Posterior vena cava (tissue), 2 donors: ENCODE measurements at places on chromosomes 13 and 19.

- no peak for DNase-seq
These were observed 43.5 kb downstream of the FREM2 start for GRCh38 chr13:38730332-38730731.

DNA sequence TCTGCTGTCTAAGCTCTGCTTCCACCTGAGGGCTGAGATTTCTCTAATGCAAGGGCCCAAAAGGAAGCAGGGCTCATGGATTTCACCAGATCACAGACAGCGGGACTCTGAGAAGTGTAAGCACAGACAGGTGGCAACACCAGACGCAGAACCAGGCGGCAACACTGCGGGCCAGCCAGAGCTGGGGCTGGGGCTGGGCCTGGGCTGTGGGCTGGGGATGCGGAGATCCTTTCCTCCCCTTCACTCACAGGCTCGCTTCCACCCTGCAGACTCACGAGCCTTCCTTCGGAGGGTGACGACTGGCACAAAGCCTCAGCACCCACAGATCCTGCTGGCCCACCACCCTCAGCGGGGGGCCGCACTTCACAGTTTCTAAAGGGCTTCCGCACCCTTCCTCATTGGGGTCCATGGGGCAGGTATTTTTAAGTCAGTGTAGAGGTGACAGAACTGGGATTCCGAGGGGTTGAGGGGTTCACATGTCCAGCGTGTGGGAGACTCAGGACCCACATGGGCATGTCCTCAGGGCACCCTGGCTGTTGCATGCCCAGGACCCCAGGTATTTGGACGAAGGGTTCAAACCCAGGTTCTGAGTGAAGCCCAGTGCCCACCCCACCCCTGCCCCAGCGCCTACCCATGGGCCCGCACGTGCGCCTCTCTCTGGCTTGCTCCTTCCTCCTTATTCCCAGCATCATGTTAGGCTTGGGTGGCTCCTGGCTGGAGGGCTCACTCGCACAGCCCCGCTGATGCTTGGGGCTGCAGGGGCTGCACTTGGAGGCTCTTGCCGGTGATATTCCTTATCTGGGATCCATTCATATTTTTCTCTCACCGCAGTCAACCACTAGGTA, 137.3 kb upstream of the GPR12 start:
- DNase-seq = no peak

GRCh38 chr19:16327911-16328823, 3.5 kb downstream of the KLF2 start:
- DNase-seq = peak; percentile 94

- no peak for DNase-seq
These were observed 24.1 kb upstream of the PSG7 start for GRCh38 chr19:42961119-42961518.

DNA sequence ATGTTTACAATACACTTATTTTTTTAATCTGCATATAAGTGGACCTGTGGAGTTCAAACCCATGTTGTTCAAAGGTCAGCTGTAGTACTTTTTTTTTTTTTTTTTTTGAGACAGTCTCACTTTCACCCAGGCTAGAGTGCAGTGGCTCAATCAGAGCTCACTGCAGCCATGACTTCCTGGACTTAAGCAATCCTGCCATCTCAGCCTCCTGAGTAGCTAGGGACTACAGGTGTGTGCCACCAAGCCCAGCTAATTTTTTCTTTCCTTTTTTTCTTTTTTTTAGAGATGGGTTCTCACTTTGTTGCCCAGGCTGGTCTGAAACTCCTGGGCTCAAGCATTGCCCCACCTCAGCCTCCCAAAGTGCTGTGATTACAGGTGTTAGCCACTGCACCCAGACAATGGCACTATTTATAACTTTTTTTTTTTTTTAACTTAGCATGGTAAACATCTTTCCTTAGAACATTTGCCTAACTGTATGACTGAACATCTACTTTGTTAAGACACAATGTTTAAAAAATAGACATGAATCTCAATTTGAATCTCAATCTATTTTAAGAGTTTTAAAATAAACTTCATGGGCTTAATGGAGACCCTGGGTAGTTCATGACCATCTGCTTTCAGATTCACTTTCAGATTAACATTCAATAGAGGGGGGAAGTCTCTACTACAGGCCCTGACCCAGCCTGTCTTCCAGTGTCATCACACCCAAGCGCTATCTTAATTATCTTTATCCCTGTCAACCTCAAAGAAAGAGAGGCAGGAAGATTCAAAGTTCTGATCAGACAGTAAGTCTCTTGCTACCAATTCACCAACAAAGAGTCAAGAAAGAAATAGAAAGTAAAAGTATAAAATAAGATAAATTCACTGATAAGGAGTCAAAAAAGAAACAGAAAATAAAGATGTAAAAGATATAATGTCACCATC, 97.7 kb upstream of the DOCK9 start:
- no peak for DNase-seq

GRCh38 chr19:38496603-38497487, 63.4 kb downstream of the RYR1 start:
- DNase-seq = no peak

DNA sequence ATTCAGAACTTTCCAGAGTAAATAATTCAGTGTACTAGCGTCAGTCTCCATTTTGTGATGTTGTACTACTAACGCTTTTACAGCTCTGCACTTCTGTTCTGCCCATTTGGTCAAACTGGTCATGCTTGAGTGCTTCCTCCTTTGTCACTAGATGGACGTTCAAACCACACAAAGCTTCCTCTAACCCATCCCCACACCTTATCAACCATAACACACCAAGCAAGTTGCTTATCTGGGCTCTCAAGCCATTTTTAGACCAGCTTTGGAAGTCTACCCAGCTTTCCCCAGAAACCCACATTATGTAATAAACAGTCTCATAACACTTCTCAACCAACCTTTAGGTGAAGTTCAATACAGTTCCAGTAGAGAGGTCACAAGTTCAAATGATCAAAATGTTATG, 2.3 kb upstream of the ZNF347 start:
- DNase-seq = no peak

GRCh38 chr13:27482983-27483382, 32.6 kb upstream of the MTIF3 start:
- no peak for DNase-seq

DNA sequence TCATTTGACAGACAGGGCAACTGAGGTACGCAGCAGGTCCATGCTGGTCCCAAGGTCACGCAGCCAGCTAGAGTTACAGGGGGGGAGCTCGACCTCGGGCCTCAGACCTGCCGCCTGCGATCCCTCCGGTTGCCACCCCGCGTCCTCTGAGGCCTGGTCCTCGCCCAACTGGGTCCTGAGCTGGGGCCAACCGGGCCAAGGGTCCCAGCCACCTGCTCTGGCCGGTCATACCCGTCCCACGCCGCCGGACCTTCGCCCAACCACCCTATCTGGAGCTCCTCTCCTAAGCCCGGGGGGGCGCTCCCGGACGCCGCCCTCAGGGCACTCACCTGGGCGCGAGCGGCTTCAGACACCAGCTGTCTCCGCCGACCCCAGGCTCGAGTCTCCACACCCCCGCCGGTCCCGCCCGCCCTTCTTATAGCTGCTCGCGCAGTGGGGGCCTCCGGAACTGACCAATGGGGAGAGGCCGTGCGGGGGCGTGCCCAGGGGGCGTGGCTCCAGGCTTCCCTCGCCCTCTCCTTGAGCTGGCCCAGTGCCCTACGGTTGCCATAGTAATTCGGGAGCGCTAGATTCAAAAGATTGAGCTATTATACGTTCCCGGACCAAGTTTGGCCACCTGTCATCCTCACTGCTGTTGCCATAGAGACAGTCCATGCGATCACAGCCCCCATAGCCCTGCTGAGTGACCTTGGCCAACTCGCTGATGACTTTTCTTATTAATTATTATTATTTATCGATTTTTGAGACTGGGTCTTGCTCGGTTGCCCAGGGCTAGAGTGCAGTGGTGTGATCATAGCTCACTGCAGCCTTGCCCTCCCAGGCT, at the start of gene PLIN5:
Gene PLIN5, minus strand, starts transcription at position 389 of the 823 bp plus-strand sequence. CDS start 1,150 bp downstream, outside the sequence.
- no peak for DNase-seq

GRCh38 chr19:1343041-1343440, 40.7 kb upstream of the NDUFS7 start:
- DNase-seq = no peak

- no peak for DNase-seq
These were observed 4.2 kb downstream of the LYL1 start for GRCh38 chr19:13098277-13099072.

GRCh38 chr19:41261474-41262190, 2.5 kb upstream of the HNRNPUL1 start:
- no peak for DNase-seq

DNA sequence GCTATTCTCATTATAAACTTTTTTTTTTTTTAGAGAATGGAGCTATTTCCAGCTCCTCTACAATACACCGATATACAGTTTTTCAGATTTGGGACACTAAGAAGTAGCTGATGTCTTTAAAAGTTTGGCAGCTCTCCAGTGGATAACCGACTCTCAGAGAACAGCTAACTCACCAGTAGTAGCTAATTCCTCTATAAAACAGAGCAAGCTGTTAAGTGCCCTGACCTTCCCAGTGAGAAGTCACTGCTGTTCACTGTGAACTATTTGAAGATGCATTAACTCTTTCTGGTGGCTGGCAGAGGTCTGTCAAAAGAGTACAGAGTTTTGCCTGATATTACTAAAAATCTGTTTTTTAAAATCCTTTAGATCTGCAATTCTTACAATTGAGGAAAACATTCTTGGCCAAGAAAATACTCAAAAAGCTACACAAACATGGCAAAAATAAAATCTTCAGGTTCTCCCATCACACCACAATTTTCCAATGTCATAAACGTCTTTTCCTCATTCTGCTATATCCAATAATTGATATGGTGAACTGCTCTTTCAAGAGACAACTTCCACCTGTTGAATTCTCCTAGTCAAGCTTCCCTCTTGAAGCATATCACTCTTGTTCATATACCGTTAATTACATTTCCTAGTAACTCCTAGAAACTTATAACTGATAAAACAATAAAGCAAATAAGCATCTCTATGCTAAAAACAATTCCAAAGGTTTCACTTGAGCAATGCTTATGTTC, 44.2 kb downstream of the TBC1D4 start:
- DNase-seq = no peak

- DNase-seq = no peak
These were observed 11.4 kb downstream of the ALOX5AP start for GRCh38 chr13:30746791-30747190.

- DNase-seq = no peak
These were observed 335.2 kb downstream of the SLITRK1 start for GRCh38 chr13:83547043-83547442.
